ENCODE measurements at places on chromosomes 11 and 22. TPM values are rescaled to one million over a fixed set of nuclear protein-coding genes. Genes with fewer than 3 reads are reported as not detected.

- DNase-seq, result no peak
These were observed 170.0 kb downstream of the NCAM1 start for GRCh38 chr11:113131036-113131775.

DNA sequence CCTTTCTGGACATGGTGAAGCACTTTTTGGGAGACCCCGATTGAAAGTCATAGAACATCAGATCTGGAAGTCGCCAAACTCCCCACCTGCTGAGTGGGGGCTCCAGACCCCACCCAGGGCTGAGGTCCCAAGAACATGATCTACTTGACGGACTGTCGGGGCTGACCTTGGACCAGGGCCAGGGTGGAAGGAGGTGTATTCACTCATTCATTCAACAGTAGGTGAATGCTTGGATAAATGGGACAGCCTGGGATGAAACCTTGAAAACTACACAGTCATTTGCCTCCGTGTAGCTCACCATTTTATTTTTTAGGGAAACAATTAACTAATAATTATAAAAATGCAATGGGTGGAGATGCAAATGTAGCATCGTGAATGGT lies 629.0 kb downstream of the BRD1 start:
- DNase-seq, result no peak

GRCh38 chr11:8386134-8386864 lies 122.6 kb upstream of the LMO1 start:
- no peak for DNase-seq

GRCh38 chr11:114713756-114714155 lies 35.4 kb downstream of the NXPE2 start:
- no peak for DNase-seq

GRCh38 chr11:3913921-3914320 lies 58.5 kb downstream of the STIM1 start:
- no peak for DNase-seq

The MMP10 gene
- total RNA-seq, result not detected

DNA sequence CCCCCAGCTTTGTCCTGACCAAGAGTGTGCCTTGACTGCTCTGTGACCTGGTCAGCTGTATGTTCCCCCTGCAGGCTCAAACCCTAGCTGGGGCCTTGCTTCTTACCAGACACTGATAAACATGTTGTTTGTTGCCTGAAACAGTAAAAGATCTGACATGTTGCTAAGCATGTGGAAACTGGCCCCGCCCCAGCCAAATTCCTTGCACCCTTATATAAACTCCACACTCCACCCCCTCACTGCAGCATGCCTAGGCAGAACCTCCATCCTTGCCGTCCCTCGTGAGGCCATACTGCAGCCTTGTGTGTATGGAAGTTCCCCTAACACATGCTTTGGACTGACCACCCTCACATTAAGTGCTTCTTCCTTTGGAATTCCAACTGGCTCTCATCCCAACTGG lies 27.3 kb downstream of the LRRC74B start:
- no peak for DNase-seq
